ENCODE measurements at places on chromosomes 11 and 22.

DNA sequence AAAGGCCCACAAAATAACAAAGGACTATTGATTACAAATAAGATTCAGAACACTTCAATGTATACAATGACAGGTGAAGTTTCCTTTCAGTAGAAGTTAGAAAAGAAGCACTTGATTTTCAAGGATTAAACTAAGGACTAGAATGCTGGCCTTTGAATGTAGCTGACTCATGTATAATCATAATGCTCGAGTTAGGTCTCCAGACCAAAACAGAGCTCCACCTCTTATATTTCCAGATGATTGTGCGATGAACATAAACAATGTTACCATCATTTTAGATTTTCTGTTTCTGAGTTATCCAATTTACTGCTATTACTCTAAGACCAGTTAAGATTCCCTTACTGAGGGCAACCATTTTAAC lies 40.4 kb upstream of the RAPSN start:
- no peak for DNase-seq

GRCh38 chr11:110130642-110131238 lies 37.5 kb downstream of the ZC3H12C start:
- peak; percentile 2 for DNase-seq

DNA sequence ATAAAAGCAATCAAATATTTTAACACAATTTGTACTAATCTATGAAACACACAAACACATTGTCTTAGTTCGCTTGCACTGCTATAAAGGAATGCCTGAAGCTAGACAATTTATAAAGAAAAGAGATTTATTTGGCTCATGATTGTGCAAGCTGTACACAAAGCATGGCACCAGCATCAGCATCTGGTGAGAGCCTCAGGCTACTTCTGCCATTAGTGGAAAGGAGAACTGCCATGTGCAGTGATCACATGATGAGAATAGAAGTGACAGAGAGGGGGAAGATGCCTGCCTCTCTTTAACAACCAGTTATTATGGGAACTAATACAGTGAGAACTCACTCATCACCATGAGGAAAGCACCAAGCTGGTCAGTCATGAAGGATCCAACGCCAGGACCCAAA lies 105.1 kb downstream of the GUCY1A2 start:
- no peak for DNase-seq

DNA sequence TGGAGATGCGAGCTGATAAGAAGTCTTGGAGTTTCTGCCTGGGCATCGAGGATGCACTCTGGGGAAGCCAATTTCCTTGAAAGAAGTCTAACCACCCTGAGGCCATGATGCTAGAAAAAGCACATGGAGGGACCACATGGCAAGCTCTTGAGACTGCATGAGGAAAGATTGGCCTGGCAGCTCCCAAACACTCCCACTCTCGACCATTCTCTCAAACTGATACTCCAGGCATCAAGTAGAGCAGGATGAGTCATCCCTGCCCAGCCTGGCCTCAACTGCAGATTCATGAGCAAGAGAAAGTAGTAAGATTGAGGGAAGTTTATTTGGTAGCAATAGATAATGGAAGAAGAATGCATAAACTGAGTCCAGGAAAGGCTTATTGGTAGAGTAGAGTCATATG lies 194.3 kb downstream of the KIF18A start:
- DNase-seq: no peak

DNA sequence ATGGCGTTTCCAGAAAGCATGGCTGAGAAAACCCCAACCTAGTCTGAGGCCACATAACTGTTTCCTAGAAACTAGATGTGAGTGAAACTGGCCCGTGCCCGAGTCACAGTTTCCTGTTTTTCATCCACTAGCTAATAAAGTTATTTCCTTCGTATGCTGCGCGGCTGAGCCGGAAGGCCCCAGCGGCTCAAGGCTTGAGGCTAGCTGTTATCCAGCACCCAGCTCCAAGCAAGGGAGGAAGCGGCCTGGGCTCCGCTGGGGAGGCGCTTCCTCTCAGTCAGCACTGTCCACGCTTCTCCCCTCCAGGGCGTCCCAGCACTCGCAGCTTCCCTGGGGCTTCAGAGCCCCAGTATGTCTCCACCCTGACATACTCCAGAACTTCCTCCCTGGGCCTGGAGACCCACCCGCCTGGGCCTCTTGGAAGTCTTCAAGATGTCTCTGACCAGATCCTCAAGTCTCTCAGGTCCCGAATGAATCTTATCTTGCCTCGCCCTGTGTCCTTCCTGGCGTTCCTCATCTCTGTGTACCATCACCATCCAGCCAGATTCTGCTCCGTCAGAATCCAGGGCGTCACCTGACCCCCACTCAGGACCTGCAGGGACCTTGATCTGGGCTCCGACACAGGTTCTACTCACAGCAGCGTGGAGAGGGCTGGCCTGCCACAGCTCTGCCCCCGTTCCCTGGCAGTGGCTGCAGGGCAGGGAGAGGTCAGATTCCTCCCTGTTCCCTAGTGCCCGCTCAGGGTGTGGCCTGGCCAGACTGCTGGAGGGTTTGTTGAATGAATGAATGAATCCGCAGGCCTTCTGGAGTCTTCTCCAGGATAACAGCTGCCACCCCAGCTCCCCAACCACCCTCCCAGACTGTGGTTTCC lies 81.9 kb downstream of the LRRC32 start:
- no peak for DNase-seq

Data from NCI-H187 (cell line).